ENCODE measurements at places on chromosomes 2 and 18. TPM values are rescaled to one million over a fixed set of nuclear protein-coding genes. Genes with fewer than 3 reads are reported as not detected.

DNA sequence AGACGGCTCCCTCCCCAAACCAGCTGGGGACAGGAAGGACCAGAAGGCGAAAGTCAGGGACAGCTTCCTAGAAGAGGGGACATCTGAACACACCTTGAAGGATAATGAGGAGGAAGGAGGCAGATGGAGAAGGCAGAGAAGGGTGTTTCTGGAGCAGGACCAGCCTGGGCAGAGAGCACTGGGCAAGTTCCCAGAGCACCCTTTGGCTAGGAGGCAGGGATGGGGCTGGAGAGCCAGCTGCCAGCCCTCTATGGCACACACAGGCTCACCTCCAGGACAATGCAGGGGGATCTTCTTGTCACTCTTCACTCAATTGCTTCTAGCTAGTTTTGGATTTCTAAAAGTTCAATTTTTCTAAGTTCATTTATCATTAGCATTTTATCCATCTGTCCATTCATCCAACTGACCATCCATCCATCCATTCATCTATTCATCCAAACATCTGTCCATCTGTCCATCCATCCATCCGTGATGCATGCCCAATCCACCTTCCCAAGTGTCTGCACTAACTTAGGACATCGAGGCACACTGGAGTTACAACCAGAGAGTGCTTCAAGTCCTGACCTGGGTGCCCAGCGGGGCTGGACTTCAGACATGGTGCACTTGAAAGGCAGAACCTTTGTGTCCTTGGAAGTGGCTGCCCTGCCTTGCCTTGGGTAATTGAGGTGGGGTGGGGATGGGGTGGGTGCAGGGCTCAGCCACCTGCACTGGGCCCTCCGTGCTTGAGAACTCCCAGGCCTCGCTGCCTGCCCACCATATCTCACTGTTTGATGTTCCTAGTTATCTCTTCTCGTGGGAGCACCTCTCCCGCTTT, 42.5 kb downstream of the INHBB start:
- DNase-seq: no peak

DNA sequence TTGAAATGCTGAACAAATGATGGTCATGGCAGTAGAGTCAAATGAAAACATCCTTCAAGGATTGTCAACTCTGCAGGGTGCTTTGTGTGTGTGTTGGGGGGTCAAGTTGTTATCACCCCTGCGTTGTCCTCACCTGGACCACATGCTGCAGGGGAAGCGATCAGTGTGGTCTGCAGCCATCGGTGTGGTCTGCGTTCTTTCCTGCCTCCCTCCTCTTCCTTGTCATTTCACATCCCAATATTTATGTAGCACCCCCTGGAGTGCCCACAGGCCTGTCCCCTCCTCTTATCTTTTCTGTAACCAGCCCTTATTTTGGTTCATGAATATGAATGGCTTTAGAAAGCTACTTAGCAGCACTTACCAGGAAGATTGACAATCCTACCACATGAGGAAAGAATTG, 38.9 kb downstream of the UGP2 start:
- no peak for DNase-seq

GRCh38 chr18:61420218-61420885, 87.1 kb downstream of the CDH20 start:
- DNase-seq: no peak

- DNase-seq: no peak
Measured at GRCh38 chr2:58266211-58266610, 25.1 kb upstream of the FANCL start.

- no peak for DNase-seq
Measured at GRCh38 chr2:143151111-143151752, 22.0 kb downstream of the ARHGAP15 start.

Gene ATP8B1
- polyA plus RNA-seq: 4.3 TPM

Gene SKOR2
- polyA plus RNA-seq: under 0.01 TPM

Gene FBXO36
- polyA plus RNA-seq: 1.8 TPM
